ENCODE measurements at places on chromosomes 12 and 14.

- DNase-seq, result no peak
Measured at GRCh38 chr14:49950275-49951228, 57.7 kb downstream of the ARF6 start.

DNA sequence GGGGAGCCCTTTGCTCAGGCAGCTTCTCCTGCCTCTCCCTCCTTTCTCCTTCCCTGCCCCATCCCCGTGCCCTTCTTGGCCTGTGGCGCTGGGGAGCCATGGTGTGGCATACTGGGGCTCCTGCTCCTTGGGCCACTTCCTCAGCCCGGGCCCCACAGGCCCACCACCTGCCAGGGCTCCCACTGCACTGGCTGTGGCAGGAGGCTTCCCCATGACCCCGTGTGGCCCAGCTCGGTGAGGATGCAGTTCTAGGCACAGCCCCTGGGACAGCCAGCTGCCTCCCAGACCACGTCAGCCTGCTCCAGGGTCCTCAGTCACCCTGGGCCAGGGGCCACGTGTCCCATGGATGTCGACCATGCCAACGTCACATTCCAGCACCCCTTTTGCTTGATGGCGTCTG is 13.0 kb upstream of the AMN start:
- no peak for DNase-seq

GRCh38 chr14:93592786-93593185 is 162.0 kb downstream of the UNC79 start:
- no peak for DNase-seq

- no peak for DNase-seq
Measured at GRCh38 chr14:77498984-77499527, 440 bp upstream of the ISM2 start.

DNA sequence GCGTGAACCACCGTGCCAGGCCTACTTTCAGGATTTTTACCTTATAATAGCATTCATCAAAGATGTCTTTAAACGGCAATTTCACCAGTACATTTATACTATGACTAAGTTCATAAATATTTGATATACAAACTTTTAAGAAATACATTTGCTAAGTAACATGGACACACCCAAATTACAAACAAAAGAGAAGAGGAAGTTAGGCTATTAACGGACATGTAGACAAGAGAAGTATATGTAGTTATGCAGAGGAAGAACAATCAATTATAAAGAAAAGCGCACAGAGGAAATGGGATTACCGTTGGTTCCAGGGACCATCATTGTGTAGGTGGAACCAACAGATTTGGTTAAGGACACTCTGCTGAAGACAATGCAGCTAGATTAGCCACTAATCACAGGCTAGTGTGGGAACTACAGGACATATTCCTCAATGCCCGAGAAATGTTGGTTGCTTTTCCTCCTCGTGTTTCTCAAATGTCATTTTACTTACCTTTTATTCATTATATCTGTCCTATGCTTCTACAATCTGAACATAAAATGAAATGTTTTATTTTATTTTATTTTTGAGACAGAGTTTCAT is 24.0 kb upstream of the PKP2 start:
- DNase-seq, result no peak

- DNase-seq, result no peak
Measured at GRCh38 chr14:46344327-46344937, 307.1 kb downstream of the RPL10L start.

DNA sequence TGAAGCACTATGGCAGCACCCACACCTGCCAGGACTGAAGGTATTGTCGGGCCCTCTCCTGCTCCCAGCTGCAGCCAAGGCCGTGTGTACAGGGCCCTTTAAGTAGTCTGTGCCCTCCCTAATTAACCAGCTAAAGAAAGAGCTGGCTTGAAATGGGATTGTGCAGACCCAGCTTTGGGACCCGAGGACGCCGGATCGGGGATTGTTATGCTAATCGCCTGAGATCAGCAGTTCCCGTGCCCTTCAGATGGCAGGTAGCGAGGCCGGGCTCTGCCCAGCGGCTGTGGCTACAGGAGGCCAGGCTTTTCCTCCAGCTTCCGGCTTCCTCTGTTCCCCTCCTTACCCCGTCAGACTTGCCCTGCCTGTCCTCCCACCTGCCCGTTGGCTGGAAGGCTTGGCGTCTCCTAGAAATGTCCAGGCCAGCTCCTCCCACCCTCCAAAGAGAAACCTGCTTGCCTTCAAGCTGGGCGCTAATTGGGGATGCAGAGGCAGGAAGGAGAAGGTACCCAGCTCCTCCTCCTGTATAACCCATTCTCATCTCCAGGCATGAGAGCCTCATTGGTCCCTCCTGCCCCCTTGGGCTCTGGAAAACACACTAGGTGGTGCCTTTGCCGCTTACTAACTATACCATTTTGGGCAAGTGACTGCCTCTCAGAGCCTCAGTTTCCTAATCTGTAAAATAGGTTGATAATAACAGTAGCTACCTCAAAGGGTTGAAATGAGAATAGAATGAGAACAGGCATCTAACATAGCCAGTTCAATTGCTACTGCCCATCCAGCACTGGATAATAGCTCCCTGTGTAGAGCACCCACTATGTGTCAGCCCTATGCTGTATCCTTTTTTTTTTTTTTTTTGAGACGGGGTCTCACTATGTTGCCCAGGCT is 25.8 kb upstream of the MSI1 start:
- DNase-seq, result no peak

DNA sequence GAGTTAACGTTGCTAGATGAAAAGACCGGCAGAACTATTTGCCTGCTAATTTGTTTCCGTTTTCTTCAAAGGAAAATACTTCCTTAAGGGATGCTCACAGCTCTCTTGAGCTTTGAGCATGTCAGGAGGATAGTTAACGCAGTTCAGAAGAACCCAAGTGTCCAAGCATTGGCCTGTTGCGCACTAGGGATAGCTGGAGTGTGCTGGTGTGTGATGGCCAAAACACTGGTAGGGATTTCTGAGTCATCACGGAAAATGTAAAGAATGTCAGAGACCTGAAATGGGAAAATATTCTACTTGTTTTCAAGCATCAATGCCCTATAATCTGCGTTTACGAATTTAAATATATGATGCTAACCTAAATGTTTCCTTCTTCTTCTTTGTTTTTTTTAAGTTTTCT is 97.8 kb downstream of the VRK1 start:
- DNase-seq, result no peak

GRCh38 chr12:19121449-19122018 is 8.0 kb upstream of the PLEKHA5 start:
- no peak for DNase-seq

DNA sequence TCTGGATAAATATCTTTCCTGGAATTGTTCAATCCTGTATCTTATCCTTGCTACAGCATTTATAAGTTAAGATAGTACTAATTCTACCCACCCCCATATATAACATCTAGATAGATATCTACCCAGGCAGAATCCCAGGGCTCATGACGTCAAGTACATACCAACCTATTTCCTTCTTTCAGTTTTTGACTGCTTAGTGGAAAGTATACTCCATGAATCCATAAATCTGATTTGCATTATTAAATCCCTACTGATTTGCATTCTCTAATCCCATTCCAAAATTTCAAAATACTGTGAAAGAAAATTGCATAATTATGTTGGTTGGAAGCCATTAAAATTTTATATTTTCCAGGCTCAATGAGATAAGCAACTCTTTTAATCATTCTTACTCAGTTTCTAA is 111.7 kb downstream of the KITLG start:
- no peak for DNase-seq

GRCh38 chr14:77322250-77322902 is 1.5 kb downstream of the GSTZ1 start:
- DNase-seq, result no peak

GRCh38 chr14:103867020-103867419 is 19.6 kb upstream of the PPP1R13B start:
- no peak for DNase-seq

GRCh38 chr14:43786066-43786762 is 720.9 kb downstream of the FSCB start:
- no peak for DNase-seq

GRCh38 chr12:3041558-3042164 is 35.5 kb upstream of the TSPAN9 start:
- DNase-seq, result no peak

- DNase-seq, result no peak
Measured at GRCh38 chr12:3362737-3363136, 128.3 kb upstream of the PRMT8 start.

- no peak for DNase-seq
Measured at GRCh38 chr12:9606736-9607372, 862 bp downstream of the KLRB1 start.

DNA sequence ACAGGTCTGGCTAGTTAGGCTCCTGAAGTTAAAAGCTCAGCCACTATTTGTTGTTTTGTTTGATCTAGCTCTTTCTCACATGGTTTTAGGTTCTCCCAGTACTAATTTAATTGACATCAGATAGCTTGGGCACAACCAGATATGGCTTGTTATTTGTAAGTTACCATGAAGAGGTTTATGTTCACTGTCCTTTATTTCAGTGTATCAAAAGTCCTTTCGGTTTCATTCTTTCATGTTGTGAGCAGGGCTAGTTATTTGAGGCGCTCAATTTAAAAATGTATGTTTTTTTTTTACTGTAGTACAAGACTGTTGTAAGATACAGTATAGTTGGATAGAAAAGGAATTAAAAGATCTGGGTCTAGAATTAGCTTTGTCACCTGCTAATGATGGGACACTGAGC is 7.0 kb downstream of the GPX2 start:
- DNase-seq, result no peak

- no peak for DNase-seq
Measured at GRCh38 chr12:76346236-76346635, 2.0 kb downstream of the BBS10 start.

- DNase-seq, result no peak
Measured at GRCh38 chr12:50572287-50572686, 67.5 kb downstream of the DIP2B start.

GRCh38 chr12:98618952-98619351 is 25.5 kb downstream of the SLC25A3 start:
- no peak for DNase-seq

DNA sequence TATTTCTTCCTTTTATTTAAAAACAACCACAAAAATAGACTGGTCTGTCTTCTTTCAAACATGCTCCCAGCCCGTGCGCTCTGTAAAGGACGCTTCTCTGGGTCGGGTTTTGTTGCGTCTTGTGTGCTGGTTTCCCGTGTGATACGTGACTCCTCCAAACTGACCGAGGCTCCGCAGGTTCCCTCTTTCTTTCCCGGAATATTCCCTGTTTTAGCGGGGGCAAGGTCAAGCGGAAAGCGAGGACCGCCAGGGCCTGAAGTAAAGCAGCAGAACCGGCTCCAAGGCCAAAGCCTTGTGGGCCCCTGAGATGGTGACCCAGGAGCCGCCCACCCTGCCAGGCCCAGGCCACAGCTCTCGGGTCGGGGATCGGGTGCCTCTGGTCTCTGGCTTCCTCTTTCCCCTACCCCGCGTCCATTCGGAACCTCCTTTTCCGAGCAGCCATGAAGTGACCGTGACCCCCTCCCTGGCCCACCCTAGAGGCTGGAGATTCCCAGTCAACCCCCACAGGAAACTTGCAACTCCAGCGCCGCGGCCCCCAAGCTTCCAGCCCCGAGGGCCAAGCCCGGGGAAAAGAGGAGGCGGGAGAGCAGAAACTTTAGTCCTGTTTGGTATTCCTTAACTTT is 885 bp upstream of the HOXC10 start:
- no peak for DNase-seq

- DNase-seq, result no peak
Measured at GRCh38 chr12:95200128-95200894, 17.0 kb downstream of the FGD6 start.

- DNase-seq, result no peak
Measured at GRCh38 chr12:16303939-16304338, 26.5 kb upstream of the SLC15A5 start.

- DNase-seq, result no peak
Measured at GRCh38 chr12:115383668-115384067, 699.7 kb upstream of the TBX3 start.

- DNase-seq, result no peak
Measured at GRCh38 chr14:105281371-105282097, 19.3 kb downstream of the BRF1 start.

- no peak for DNase-seq
Measured at GRCh38 chr12:95397571-95397970, 76.4 kb upstream of the METAP2 start.

- DNase-seq, result no peak
Measured at GRCh38 chr12:54984658-54985376, at the start of gene TESPA1. TESPA1 (minus strand) TSS chr12:54984762; CDS start chr12:54974562, 10,200 bp downstream.

DNA sequence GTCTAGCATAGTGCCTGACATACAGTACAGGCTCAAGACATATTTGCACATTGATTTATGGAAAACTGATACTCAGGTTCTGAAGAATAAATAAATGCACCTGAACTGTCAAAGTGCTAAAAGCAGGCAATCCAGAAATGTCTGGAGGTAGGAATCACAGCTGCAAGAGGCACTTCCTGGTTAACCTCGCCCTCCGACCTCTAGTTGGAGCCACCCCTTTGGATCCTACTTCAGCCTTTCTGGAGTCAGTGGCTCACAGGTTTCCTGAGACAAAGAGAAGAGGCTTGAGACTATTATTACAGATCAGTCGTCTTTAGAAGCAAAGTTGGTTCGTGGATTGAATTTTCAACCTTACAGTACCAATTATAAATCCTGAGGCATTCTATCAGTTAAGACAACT is 13.0 kb downstream of the TCP11L2 start:
- no peak for DNase-seq

DNA sequence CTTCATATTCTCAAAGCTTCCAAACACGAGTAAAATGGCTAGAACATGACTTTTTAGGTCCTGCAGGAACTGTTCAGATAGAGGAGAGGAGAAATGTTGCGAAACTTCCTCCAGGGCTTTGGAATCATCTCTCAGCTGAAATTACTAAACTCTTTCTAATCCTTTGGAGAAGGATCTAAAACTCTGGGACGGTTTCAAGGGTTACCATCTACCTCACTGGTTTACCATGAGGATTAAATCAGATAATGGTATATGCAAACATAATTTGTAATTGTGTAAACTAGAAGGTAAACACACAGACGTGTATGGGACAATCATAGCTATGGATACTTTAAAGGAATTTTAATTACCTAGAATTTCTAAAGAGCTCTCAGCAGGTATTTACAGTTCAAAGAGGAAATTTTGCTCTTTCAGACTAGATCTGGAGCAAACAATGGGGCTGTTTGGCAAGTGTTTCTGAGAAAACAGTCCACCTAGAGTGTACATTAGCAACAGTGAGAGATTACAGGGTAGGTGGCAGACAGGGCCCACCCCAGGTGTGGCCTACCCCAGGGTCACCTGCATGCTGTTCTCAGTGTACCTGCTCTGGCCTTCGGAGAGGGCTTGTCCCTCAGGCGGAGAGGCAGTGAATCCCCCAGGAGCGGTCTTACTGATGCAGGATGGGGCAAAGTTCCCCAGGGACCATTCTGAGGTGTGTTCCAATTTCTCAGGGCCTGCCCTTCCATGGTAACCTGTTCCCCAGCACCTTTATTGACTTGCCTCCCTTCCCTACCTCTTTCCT is 124.7 kb upstream of the MAX start:
- DNase-seq, result no peak
